ENCODE measurements at places on chromosomes 4 and X.

- DNase-seq, result peak; percentile 89
Observed at GRCh38 chr4:1981251-1982058, 27.3 kb downstream of the NELFA start.

DNA sequence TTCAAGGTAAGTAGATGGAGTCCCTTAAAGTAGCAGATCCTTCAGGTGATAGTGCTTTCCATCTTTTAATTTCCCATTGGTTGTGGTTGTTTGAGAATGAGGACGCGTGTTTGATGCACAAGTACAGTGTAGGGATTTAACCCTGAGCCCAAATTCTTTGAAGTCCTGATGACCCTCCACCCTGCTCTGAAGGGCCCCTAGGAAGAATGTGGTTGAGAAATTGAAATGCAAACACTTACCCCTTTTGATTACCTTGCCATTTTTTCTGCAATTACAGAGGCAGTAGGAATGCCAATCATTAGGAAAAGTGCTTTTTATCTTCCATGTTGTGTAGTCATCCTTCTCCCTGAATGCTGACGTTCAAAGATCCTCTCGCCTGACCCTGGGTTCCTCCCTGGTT, 112.4 kb downstream of the ZNF518B start:
- no peak for DNase-seq

DNA sequence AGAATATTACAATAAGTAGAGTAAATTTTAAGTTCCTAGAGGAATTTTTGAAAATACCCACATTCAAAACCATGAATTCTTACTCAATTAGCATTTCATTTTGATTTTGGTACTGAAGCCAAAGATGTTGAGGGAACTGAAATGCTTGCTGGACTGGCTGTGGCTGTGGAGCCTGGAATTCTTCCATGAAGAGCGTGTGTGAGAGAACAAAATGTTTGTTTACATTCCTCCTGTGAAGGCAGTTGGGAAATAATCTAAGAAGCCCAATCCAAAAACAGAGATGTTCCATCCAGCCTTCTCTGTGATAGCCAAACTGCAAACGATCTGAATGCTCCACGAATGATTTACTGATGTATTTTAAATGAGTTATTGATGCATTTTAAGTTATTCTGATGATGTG, 3.8 kb upstream of the ADH1B start:
- no peak for DNase-seq

- DNase-seq, result no peak
Observed at GRCh38 chr4:184453365-184454160, 20.8 kb downstream of the IRF2 start.

Data from H7 (cell line).